Iris pigment epithelial cell (primary cell): ENCODE measurements at places on chromosomes 6 and 20.

DNA sequence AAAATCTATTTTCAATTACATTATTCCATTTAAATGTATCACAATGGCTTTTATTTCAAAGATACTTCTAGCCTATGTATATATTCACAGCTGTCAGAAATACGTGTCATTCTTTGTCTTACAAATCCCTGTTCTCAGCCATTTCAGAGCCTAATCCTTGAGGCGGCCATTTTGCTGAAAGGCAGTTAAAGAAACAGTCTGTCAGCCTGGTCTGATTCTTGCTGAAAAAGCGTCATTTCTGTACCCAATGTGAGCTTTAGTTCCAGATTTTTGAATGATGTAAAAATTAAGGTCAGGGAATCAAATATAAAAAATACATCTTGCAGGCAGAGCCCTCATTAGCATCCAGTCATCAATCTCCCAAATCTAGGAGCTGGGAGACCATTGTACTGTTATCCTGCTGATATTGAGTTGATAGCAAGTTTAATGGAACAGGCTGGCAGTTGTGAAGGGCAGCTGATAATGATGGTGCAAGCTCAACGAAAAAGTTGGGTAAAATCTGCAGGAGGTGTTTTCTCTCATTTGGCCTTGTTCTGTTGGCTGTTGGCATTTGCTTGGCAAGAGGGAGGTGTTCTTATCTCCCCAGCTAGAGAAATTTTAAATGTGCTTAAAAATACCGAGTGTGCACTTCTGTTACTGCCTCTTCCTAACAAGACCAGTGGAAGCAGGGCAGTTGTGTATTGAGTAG is 314.8 kb downstream of the SOX4 start:
- no peak for DNase-seq

- no peak for DNase-seq
Measured at GRCh38 chr20:33444797-33445560, 1.4 kb upstream of the SNTA1 start.

DNA sequence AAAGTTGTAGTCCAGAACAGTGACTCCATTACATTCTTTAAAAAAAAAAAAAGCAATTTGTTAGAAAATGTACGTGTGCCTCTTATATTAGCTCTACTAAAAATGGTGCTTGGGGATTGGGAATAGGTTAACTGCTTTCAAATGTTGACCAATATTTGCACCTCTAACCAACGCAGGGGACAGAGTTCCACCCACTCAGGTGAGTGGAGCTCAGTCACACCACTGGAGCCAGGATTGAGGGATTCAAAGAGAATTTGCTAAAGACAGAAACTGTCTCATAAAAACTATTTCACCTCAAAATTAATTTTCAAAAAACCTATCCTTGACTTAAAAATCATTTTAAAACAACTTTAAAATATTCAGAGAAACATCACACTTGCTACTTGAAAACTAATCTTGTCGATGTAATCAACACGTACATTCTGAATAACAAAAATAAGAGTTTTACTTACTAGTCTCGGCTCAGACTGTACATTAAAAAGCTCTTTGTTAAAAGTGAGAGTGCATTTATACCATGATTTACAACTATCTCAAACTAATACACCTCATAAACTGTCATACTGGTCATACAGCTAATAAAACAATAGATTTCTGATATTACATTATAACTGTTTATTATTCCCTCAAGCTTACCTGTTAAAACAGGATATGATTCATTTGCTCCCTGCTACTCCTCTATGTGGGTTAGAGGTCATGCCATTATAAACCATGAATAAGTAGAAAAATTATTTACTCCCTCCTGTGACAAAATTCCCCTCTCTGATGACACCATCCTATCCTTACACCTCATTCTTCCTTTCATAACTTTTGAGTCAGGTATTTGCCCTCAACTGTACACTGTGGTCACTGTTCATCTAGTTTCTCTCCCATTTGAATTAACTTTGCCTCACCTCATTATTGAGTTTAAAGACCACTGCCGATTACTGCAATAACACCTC is 88.6 kb downstream of the PDE10A start:
- DNase-seq = peak; percentile 4

DNA sequence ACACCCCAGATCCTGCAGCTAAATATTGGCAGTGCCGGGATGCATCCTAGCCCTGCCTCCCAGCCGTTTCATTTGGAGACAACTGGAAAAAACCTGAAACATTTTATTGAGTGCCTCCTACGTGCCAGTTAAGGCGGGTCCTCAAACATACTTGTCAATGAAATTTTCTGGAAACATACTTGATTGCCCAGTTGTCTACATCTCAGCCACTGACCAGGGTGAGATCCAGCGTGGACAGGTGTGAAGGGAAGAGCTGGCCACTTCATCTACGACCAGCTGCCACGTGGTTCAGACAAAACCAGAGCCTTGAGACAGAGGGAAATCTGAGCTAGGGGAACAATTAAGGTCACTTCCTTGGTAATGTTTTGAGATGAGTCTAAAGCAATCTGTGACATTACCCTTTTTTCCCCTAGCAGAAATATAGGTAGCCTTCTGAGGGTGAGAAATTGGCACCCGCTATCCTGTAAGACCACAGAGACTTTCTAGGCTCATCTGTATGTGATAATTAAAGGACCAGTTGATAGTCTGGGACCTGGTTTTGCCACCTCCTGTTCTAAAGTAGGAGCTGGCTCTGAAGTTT is 116.3 kb upstream of the MTHFD1L start:
- DNase-seq = no peak

DNA sequence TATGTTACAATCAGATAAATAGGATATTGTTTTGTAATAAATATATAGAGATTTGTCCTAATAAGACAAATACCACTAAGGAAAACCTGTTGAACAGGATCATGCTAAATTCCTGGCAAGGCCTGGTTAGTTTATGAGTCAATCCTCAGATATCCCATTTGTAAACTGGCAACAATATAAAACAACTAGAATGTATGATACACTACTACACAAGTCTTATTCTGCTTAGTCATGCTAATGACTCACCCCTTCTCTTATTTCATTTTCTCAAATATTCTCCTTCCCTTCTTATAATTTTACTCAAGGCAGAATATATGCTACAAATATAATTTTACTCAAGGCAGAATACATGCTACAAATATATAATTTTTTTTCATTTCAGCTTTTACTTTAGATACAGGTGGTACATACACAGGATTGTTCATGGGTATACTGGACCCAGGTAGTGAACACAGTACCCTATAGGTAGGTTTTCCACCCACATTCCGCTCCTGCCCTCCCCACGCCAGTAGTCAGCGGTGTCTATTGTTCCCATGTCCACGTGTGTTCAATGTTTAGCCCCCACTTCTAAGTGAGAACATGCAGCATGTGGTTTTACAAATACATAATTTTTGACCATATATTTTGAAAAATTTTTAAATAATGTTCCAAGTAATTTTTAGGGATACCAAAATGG is 6.3 kb downstream of the OSER1 start:
- DNase-seq = peak; percentile 96
